ENCODE measurements at places on chromosomes 7 and 10.

DNA sequence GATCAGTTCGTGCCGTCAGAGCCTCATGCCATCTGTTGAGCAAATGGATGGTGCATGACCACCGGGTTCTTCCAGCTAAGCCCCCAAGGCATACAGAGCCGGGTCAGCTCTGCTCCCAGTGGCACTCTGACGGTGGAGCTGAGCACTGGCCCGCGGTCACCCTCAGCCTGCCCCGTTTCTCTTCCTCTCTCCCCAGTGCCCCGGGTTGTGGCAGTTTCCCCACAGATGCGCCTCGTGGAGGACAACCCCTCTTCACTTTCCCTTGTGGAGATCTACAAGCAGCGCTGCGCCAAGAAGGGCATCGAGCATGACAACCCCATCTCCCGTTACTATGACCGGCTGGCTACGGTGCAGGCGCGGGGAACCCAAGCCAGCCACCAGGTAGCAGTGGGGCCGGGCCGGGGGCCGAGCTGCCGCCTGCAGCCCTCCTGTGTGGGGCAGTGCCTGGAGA, 129.9 kb downstream of the TRRAP start:
- DNase-seq: no peak

- no peak for DNase-seq
Observed at GRCh38 chr10:59791601-59792000, 38.3 kb upstream of the MRLN start.

- no peak for DNase-seq
Observed at GRCh38 chr7:71972534-71972933, 439.6 kb downstream of the CALN1 start.

DNA sequence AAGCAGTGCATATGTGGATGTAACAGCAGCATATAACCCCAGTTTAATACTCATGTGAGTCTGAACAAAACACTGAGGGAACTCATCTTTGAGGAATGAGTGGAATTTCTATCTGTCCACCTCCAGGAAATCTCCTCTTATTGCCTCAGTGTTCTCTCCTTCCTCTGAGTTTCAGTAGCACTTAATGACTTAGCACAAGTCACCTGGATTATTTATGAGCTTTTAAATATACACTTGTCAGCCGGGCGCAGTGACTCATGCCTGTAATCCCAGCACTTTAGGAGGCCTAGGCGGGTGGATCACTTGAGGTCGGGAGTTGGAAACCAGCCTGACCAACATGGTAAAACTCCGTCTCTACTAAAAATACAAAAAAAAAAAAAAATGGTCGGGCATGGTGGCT, 4.3 kb downstream of the LRRC20 start:
- DNase-seq: no peak

GRCh38 chr10:92342796-92343195, 51.8 kb downstream of the MARCHF5 start:
- no peak for DNase-seq

DNA sequence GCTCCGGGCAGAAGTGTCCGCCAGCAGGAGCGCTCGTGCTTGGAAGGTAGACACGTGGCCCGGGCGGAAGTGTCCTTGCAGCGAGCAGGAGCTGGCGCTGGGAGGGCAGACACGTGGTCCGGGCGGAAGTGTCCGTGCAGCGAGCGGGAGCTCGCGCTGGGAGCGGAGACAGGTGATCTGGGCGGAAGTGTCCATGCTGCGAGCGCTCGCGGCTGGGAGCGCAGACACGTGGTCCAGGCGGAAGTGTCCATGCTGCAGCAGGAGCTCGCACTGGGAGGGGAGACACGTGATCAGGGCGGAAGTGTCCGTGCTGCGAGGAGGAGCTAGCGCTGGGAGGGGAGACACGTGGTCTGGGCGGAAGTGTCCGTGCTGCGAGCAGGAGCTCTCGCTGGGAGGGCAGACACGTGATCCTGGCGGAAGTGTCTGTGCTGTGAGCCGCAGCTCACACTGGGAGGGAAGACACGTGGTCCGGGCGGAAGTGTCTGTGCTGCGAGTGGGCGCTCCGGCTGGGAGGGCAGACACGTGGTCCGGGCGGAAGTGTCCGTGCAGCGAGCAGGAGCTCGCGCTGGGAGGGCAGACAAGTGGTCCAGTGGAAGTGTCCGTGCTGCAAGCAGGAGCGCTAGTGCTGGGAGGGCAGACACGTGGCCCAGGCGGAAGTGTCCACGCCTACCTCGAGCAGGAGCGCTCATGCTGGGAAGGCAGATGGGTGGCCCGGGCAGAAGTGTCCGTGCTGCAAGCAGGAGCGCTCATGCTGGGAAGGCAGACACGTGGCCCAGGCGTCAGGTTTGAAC, 41.1 kb upstream of the PRKAR1B start:
- DNase-seq: no peak

DNA sequence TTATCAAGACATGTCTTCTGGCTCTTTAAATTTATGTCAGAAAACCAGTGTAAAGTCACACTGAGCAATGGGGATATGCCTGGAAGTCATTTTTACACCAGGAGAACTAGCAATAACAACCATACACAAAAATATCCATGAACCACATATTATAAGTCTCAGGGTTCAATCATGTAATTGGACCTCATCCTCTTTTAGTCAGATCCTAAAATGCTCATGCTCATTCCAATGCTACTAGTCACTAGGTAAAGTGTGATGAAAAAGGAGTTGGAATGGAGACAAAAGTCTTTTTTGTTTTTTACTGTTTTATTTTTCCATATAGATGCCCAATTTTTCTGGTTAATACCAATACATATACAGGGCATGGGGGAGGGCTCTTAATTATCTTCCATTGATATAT, 306.1 kb downstream of the DGKB start:
- DNase-seq: no peak

GRCh38 chr10:20746856-20747255, 150.3 kb downstream of the NEBL start:
- no peak for DNase-seq

- no peak for DNase-seq
Observed at GRCh38 chr10:1240341-1240775, 184.2 kb downstream of the WDR37 start.

DNA sequence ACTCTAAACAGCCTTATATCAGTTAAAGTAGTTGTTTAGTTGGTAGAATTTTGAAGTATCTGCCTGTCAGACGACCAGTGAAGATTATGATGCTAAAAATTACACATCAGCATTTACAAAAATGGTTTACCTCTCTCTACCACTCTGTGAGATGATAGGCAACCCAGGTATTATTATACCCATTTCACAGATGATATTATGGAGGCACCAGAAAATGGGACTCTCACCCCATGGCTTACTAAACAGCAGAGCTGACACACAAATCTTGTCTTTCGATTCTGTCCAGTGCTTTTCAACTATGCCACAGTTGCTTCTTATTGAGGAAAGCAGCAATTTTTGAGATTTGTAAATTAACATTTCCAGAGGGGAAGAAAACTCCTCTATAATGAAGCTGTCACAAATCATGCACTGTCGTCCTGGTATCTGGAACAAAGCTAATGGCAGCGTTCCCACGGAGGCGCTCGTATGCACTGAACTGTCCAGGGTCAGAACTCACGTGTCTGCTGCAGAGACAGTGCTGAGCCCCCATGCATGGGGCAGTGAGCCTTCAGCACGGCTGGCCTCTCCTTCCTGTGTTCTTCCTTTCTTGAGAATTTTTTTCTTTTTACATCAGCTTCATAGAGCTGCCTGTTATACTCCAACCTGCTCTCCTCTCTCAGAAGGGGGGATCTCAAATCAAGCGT, 381.1 kb downstream of the SDK1 start:
- no peak for DNase-seq

GRCh38 chr7:145644426-145645134, 472.0 kb upstream of the CNTNAP2 start:
- DNase-seq: no peak

- no peak for DNase-seq
Observed at GRCh38 chr7:126940723-126941307, 311.9 kb downstream of the GRM8 start.

DNA sequence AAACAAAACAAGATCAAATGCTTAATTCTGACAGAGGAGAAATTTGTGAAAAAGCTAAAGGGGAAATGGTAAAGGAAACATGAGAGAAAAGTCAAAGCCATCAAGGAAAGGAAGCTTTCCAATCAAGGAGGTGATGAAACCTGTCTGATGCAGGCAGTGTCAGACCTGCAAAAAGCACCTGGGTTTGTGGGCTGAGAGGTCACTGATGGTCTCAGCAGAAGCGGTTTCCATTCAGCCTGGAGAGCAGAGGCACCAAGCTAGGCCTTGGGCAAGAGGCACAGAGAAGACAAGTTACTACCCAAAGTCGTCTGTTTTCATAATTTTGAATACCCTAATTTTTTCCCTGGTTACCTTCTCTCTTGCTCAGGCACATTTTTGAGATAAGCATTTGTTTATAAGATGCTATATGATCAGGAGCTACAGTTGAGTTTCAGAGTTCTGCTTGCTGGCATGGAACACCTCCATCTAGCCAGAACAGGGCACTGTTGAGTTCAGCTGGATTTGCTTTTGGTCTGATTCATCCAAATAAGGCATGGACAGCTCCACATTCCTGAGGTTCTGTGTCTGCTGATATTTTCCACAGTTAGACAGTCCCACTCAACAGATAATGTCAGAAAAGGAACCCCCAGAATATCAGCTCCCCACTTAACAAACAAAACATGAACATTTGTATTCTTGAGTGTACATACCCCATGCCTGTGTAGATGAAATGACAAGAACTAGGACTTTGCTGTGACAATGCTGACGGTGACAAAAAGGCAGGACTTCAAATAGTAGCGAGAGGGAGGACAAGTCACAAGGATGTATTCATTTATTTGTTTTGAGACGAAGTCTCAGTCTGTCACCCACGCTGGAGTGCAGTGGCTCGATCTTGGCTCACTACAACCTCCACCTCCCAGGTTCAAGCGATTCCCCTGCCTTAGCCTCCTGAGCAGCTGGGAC, 4.9 kb upstream of the PPIA start:
- DNase-seq: no peak

DNA sequence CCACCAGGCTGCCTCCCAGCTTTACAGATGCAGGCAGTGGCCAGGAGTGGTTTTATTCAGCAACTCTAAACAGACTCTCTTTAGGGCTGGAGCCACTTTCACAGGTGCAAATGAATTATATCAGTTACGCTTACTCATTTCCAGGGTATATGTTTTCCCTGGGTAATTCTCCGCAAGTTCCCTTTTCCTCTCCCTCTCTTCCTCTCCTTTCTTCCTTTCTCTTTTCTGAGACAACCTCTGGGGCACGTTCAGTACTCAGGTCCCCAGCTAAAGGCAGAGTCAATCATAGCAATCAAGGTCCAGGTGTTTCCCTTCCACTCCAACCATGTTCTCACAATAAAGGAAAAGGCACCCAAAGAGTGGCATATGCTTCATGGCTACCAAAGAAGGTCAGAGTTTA, 41.3 kb downstream of the PDLIM1 start:
- DNase-seq: no peak

DNA sequence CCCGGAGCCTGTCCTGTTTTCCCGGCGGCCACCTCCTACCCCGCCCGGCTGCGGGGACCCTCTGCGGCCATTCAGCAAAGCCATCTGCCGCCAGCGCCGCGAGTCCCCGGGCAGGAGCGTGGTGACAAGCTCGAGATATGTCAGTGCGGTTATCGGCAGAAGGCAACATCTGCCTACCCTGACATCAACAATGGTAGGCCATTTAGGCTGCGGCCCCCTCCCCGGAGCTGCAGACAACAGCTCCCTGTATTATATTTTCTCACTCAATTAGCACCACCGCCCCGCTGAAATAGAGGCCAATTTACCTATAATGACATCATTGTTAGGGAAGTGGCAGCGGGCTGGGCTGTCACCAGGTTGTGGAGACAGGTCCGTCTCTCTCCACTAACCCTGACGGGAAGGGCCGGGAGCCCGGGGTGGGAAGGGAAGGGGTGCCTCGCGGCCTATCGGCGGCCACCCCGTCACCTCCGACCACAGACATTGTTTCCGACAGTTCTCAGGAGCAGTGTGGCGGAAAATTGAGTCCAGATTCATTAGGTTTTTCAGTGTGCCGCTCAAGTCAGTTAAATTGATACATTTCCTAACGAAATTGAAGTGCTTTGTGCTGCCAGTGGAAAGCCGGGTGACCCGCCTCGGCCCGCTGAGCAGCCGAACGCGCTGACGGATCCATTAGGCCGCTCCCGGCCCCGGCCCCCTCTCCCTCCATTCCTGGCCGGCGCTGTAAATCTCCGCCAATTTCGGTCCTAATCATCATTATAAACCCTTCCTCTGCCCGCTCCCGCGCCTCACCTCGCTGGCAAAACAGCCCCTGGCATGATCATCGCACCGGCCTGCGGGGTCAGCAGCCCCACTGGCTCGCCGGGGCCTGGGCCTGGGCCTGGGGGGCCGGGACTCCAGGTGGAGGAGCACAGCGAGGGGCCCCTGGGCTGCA, 43.0 kb downstream of the UNCX start:
- DNase-seq: no peak

All from activated CD8-positive, alpha-beta memory T cell treated with anti-CD3 and anti-CD28 coated beads, Interleukin-2, amount 50 U/mL, for 4 hours (primary cell).